Activated naive CD4-positive, alpha-beta T cell treated with anti-CD3 and anti-CD28 coated beads for 36 hours (primary cell): ENCODE measurements at places on chromosomes 11 and 22. TPM values are rescaled to one million over a fixed set of nuclear protein-coding genes. Genes with fewer than 3 reads are reported as not detected.

ASRGL1 gene
- total RNA-seq, result 9.5 TPM

CSF2RB gene
- total RNA-seq, result not detected

SMARCB1 gene
- total RNA-seq, result 75.3 TPM

GLYATL1 gene
- not detected for total RNA-seq

OR52E4 gene
- not detected for total RNA-seq

ADM2 gene
- total RNA-seq, result 7.5 TPM

BRD1 gene
- total RNA-seq, result 27.0 TPM

GPR152 gene
- not detected for total RNA-seq

KIRREL3 gene
- total RNA-seq, result not detected

TMEM191C gene
- total RNA-seq, result 0.22 TPM

OR2AG1 gene
- not detected for total RNA-seq

MFNG gene
- total RNA-seq, result 90.9 TPM

OR51S1 gene
- not detected for total RNA-seq

CARNS1 gene
- 2.0 TPM for total RNA-seq

LGR4 gene
- 0.19 TPM for total RNA-seq

NCF4 gene
- 0.37 TPM for total RNA-seq

PRODH gene
- 0.30 TPM for total RNA-seq
